KBM-7 (cell line): ENCODE measurements at places on chromosomes 7 and 10.

DNA sequence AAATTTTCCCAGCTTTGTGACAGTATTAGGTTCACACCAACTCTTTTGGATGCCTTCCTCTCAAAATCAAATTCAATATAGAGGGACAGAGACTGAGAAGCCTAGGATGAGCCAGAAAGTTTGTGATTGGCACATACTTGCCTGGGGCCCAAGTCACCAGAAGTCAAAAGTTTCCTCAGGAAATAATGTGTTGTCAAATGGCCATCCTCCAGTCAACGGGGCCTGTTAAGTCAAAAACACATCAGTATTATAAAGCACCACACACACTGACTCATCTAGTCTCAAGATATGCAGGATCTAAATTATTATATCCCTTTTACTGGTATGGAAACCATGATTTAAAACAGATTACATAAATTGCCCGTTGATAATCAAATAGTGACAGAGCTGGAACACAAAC lies 158.1 kb downstream of the AHR start:
- no peak for DNase-seq

- peak; percentile 60 for DNase-seq
Measured at GRCh38 chr10:6044751-6045313, 17.3 kb downstream of the IL2RA start.

DNA sequence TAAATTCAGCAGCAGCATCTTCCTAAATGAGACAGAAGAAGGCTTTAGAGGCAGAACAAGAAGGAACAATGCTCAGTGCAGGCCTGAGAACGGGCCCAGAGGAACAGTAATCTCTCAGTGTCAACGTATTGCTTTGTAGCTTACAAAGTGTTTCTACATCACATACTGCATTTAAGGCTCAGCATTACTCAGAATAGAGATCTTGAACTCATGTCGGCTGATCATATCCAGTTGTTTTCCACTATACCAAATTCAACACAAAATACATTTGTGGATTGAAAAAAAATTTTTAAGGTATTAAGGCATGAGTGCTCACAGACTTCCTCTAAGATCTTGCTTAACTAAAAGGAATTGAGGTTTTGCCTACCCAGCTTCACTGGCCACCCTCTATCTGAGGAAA lies 325.1 kb downstream of the HPSE2 start:
- no peak for DNase-seq

GRCh38 chr7:2530071-2530987 lies 10.8 kb downstream of the LFNG start:
- peak; percentile 78 for DNase-seq

GRCh38 chr10:490256-490655 lies 199.2 kb downstream of the DIP2C start:
- no peak for DNase-seq

DNA sequence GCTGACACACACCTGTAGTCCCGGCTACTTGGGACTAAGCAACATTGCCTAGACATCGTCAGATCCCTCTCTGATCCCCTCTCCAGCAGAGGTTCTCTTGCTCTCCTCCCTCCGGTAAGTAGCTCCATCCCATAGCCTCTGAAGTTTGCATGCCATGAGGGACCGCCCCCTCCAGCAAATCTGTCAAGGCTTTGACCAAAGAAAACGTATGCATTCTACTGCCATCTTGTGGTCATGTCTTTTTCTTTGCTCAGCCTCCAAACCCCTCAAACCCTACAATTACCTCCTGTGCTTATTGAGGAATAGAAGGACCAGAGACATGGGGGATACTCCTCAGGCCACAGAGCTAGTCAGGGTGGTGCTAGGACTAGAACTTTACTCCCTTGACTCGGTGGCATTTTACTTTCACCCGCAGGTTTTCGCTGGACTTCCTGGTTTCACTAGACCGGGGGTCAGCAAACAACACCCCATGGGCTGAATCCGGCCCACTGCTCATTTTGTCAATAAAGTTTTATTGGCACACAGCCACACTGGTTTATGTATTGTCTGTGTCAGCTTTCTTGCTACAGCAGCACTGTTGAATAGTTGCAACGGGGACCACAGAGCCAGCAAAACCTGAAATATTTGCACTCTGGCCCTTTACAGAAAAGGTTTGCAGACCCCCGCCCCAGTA lies 202.6 kb upstream of the FOXK1 start:
- peak; percentile 84 for DNase-seq

GRCh38 chr7:24757353-24758275 lies at the start of gene GSDME:
Gene GSDME, minus strand, starts transcription at chr7:24757464. Its CDS starts 7,690 bp downstream, at chr7:24749774.
- DNase-seq: no peak

DNA sequence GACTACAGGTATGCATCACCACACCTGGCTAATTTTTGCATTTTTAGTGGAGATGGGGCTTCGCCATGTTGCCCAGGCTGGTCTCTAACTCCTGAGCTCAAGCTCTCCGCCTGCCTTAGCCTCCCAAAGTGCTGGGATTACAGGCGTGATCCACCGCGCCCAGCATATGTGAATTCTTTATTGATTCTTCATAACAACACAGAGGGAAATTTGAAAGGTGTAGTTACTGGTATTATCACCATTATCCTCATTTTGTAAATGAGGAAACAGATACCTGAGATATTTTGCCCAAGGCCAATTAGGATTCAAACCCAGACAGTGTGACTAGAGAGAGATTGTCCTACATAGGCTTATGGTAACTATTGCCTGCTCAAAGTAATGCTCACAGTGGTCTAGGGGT lies 22.6 kb downstream of the TCF7L2 start:
- no peak for DNase-seq

DNA sequence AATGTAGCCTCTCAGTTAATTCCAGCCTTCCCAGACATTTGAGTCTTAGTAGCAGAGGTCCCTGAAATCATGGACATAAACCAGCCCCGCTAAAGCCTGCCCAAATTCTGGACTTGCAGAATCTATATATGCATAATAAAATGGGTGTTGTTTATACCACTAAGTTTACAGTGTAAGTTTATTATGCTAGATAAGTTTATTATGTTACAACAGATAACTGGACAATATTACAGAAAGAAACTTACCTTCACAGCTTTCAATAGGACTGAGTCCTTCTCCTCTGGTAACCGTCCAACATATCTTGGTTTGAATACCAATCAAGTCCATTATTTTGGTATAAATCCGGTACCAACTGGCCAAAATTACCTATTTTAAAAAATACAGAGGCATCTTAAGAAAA lies 26.2 kb downstream of the DPY19L1 start:
- DNase-seq: no peak

DNA sequence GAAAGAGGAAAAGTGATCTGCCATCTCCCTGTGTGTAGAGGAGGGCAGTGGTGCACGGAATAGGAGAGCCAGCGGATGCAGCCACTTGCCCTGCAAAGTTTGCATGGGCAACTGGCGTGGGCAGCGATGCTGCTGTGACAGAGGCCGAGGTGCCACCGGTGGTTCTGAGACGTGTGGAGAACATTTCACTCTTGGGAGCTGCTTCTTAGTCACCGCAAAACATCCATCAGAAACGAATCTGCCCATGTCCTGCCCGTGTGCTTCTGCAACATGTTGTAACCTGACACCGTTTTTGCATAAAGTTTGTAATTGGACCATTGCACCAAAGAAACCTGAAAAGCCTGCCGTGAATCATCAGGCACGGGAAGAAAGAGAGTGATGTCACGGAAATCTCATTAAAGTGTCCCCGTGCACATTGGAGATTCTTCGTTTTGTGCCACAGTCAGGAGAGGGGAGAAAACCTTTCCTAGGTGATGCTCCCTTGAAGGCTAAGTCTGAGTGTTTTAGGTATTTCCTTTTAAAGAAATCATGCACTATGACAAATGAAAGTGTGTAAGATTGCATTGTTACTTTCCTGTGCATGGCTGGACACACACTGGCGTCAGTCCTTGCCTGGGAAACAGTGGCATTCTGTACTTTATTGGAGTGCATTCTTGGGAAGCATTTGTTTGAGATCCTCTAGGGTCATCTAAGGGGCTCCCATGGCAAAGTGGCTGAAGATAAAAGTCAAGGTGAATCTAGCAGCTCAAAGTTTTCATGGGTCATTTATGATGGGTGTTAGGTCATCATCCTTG lies 302.6 kb downstream of the KLF6 start:
- peak; percentile 85 for DNase-seq

DNA sequence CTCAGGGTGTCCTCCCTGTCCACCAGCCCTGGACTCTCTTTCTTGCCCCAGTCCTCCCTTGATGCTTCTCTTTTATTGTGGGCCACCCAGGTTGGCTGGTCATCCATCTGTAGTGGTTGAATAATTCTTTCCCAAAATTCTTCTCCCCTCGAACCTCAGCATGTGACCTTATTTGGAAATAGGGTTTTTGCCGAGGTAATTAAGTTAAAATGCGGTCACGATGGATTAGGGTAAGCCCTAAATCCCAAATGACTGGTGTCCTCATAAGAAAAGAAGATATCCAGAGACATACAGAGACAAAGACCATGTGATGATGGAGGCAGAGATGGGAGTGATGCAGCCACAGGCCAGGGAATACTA lies 74.3 kb downstream of the GFRA1 start:
- DNase-seq: no peak

DNA sequence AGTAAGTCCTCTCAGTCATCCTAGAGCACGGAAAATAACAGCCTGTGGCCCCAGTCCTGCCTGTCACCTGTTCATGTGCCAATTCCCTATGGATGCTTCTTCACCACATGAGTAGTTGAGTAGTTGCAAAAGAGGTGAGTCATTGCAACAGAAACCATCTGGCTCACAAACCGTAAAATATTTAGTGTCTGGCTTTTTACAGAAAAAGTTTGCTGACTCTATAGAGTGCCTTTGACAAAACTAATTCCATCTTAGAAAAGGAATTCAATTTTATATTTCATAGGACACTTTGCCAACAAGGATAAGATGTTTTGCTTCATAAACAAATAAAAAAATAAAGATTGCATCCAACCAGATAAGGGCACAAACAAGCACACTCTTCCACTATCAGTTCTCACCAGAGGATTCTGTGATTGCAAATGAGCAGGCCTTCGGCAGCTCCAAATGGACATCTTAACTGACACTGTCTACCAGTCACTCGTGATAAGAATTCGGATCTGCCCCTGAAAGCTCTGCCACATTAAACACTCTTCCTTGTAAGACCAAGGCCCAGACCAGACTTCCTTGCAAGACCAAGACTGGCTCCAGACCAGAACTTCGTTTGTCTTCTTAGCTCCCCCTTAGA lies 242.7 kb upstream of the SEMA3C start:
- DNase-seq: no peak

DNA sequence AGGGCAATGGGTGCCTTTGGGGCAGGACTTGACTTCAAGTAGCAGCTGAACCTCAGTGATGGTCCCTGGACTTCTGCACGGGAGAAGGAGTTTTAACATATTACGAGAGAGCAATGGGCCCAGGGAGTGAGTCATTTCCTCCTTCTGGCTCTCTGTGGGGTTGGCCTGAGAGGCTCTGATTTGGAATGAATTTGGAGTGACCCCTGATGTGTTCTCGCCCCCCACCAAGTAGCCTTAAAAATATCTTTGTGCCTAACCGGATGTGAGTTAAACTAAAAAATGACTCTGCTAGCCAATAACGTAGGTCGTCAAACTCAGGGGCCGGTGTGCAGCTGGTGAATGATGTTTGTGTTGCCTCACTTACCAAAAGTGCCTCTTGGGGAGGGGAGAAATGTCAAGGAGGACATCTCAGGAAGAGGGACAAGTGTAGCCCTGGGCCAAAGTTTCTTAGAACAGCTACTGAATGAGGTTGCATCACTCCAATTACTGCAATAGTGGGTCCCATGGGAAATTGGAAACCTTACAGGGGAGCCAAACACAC lies 656.6 kb downstream of the INHBA start:
- no peak for DNase-seq

GRCh38 chr7:19397911-19398310 lies 252.7 kb upstream of the FERD3L start:
- no peak for DNase-seq

- DNase-seq: no peak
Measured at GRCh38 chr10:123068087-123068853, 59.5 kb downstream of the ACADSB start.

GRCh38 chr7:126702242-126703016 lies 550.3 kb downstream of the GRM8 start:
- peak; percentile 11 for DNase-seq

GRCh38 chr10:102064868-102065560 lies at the start of gene HPS6:
Gene HPS6, plus strand, starts transcription at chr10:102065349. Its CDS starts 126 bp downstream, at chr10:102065475.
- DNase-seq: peak; percentile 95

GRCh38 chr7:32594965-32595490 lies 99.7 kb downstream of the AVL9 start:
- no peak for DNase-seq

- DNase-seq: no peak
Measured at GRCh38 chr7:17391366-17391765, 92.9 kb downstream of the AHR start.

DNA sequence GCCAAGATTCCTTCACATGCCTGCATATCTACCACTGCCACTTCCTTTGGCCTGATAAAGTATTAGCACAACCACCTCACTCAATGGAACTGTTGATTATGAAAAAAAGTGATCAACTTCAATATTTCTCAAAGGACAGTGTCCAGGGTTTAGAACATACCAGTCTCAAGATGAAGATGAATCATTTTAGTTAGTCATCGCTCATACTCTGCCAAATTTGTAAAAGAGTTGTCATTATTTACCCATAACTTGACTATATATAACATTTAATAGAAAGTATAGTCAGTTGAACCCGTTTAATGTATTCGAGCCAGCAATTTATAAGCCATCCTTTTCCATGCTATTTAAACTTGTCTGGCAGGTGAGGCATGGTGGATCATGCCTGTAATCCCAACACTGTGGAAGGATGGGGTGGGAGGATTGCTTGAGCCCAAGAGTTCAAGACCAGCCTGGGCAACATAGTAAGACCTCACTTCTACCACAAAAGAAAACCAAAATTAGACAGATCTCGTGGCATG lies 33.2 kb downstream of the SPAM1 start:
- DNase-seq: no peak

- DNase-seq: peak; percentile 83
Measured at GRCh38 chr7:149310113-149310836, 48.3 kb downstream of the ZNF783 start.

GRCh38 chr7:111324228-111324627 lies 233.3 kb downstream of the LRRN3 start:
- DNase-seq: peak; percentile 49

GRCh38 chr7:92485267-92485892 lies 7.6 kb upstream of the ERVW-1 start:
- no peak for DNase-seq

GRCh38 chr10:14254368-14254767 lies 76.4 kb downstream of the FRMD4A start:
- no peak for DNase-seq

DNA sequence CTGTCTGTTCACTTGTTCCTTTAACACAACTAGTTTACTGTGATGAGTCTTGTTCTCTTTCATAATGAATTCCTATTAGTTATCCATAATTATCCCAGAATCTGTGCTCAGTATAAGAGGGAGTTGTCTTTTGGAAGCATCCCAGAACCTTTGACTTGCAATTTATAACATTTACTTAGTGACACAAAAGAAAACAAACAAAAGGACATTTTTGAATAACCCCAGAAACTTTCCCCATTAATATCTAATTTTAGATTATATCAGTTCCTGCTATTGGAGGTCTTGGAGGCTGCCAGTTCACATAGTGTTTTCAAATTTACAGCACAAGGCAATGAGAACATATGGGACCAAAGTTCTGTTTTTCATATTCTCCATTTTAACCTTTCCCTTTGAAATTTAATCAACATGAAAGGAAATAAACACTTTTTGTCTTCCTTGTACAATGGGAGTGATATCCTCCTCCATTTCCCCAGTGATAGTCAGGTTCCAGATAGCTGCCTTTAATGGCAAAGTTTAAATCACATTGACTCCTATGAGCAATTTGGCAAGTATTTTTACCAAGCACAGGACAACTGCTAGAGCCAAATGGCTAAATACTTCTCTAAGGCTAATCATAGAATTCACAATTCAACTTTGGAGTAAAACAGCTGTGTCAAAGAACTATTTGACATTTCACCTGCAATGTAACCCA lies 37.1 kb upstream of the GNAT3 start:
- no peak for DNase-seq

GRCh38 chr7:157368955-157369354 lies 32.2 kb downstream of the DNAJB6 start:
- no peak for DNase-seq
